ENCODE measurements at places on chromosomes 2 and 18.

GRCh38 chr2:128668946-128669345 is 350.3 kb upstream of the HS6ST1 start:
- DNase-seq = no peak

- peak; percentile 21 for DNase-seq
Observed at GRCh38 chr2:176852667-176853066, 359.9 kb upstream of the HNRNPA3 start.

DNA sequence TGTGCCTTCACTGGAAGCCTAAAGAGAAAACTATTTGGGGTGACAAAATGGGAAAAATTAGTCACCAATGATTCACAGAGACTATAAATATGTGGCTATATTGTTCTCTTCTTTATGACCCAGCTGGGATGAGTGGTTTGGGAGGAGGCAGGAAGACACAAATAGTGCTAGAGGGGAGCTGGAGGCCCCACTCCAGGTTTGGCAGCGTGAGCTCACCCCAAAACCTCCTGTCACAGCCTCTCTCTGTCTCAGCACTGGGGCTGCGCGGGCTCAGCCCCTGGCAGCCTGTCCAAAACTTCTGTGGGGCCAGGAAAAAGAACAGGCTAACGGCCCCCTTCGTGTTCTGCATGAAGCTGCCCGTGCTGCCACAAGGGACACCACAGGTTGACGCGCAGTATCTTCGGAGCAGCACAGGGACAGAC is 73.2 kb upstream of the LCLAT1 start:
- DNase-seq = no peak

DNA sequence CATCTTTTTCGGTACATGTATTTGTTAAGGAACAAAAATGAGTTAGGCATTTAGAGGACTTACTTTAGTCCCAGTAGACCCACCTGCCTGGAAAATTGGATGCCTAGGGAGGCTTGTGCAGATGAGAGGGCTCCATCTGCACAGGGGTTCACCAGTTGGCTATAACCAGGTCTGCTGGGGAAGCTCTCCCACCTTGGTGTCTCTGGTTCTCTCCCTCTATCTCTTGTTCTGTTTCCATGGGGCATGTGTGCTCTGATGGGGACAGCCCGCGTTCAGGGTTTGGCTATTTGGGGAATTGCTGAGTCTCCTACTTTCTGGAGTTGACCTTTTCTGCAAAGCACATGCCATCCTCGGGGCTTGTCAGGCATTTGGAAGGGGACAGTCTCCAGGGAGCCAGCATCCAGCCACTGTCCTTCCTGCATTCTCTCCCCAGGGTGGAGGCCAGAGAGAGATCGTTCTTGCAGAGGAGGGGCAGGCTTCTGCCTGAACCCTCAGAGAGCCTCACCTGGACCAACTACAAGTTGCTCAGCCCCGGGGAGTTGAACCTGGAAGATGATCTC is 157.3 kb downstream of the KLHL29 start:
- DNase-seq = no peak

DNA sequence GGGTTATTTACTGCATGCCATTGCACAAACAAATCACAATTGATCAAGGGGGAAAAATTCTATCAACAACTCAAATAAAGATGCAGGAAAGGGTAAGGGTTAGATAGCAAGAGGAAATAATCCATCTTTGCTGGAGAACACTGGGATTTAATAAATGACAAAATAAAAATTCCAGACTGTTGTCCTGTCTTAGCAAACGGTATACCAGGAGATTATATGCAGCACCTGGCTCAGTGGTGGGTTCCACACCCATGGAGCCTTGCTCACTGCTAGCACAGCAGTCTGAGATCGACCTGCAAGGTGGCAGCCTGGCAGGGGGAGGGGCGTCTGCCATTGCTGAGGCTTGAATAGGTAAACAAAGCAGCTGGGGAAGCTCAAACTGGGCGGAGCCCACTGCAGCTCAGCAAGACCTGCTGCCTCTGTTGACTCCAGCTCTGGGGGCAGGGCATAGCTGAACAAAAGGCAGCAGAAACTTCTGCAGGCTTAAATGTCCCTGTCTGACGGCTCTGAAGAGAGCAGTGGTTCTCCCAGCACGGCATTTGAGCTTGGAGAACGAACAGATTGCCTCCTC is 296.5 kb upstream of the THSD7B start:
- DNase-seq = no peak

- DNase-seq = no peak
Observed at GRCh38 chr2:102141011-102141943, 1.3 kb upstream of the IL1R1 start.

DNA sequence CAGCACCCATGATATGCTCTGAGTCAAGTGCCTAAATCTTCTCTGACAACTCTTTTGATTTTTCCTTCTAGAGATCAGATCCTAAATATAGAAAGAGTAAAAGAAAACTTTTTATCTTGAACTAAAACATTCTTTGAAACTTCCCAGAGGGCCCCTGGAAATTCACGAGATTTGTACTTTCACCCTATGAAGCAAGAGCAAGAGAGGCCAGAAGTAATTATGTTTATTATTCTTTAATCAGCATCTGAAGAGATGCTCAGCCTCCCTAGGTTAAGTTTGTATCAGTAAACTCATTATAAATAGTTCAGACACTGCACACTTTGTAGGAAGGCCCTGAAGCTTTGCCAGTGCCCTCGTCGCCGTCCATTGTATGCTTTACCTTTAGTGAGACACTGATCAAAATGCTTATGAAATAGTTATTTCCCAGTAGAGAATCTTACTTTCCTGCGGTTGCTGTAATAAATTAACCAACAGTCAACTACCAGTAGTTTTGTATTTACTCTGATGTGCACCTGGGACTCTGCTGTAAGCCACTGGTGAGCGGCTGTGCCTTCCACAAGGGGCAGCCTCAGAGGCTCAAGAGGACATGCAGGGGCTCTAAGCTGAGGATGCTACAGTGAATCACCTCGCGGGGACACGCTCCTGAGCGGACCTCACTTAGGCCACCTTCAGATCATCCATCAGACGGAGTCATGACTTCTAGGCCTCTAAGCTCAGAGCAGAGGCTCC is 71.9 kb downstream of the BIN1 start:
- DNase-seq = no peak

GRCh38 chr2:84653302-84653701 is 137.0 kb downstream of the DNAH6 start:
- DNase-seq = no peak

- no peak for DNase-seq
Observed at GRCh38 chr18:72868585-72869225, 918 bp upstream of the NETO1 start.

- DNase-seq = no peak
Observed at GRCh38 chr18:69689121-69689759, 258.4 kb downstream of the CD226 start.

DNA sequence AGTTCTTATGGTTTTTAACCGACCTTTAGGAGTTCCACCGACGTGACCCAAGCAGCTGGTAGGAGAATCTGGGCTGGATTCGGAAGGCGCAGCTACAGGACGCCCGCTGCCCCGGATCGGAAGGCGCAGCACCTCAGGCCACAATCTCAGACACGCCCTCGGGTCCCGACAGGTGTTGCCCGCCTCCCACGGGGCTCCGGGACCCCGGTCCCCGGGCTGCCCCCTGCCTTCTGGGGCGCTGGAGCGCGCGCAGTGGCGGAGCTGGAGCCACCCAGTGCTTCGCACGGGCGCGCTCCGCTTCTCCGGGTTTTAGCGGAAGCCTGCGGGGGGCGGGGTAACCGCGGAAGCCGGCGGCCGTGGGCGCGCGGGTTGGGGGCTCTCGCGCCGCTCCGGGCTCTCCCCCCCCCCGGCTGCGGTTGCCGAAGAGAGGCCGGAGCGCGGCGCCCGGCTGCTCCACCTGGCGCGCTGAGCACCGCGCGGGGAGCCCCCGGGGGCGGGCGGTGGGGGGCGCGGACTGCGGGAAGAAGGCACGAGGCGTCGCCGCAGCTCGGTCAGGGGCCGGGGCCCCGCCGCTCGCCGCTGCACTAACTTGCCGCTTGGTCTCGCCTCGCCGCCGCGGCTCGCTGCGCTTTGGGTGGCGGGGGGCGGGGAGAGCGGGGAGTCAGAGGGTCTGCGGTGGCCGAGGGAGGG is 718.8 kb downstream of the DPP10 start:
- DNase-seq = no peak

DNA sequence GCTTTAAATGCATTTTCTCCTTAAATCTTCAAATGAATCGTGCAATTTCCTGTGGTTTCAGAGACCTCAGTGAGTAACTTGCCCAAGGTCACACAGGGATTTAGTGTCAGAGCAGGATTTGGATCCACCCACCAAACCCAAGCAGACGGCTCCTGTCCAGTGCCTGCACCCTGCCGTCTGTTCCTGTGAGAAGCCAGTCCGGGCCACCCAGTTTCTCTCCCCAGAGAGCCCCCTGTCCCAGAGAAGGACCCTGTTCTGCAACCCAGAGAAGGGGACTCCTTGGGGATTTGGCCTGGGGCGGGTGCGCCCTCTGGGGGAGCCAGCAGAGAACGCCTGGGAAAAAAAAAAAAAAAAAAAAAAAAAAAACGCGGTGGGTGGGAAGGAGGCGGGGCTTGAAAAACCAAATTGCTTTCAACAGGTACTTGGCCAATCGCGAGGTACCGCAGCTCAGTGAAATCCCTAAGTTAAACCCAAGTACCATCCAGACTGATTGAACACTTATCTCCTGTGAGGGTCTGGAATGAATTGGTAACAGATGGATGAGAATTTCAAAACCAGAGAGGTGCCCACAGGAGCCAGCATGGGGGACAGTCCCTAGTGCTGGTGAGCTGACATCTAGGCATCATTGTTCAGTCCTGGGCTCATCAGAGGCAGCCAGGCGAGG is 30.9 kb upstream of the REEP1 start:
- DNase-seq = no peak

DNA sequence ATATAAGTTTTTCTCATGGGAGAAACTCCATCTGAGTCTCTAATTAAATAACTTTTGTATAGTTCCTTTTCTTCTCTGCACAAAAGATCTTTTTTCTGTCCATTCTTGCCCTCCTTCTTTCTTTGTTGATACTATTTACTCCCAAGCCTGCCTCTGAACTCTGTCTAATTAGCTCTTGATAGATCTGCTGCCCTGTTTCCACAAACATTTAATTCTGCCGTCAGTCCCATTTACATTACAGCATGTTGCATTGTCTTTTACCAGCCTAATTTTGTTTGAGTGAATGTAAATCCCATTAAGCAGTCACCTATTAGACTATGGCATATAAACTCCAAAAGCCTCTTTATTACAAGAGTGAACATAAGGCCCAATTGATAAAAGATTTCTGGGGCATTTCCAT is 254.4 kb downstream of the ERBB4 start:
- no peak for DNase-seq

DNA sequence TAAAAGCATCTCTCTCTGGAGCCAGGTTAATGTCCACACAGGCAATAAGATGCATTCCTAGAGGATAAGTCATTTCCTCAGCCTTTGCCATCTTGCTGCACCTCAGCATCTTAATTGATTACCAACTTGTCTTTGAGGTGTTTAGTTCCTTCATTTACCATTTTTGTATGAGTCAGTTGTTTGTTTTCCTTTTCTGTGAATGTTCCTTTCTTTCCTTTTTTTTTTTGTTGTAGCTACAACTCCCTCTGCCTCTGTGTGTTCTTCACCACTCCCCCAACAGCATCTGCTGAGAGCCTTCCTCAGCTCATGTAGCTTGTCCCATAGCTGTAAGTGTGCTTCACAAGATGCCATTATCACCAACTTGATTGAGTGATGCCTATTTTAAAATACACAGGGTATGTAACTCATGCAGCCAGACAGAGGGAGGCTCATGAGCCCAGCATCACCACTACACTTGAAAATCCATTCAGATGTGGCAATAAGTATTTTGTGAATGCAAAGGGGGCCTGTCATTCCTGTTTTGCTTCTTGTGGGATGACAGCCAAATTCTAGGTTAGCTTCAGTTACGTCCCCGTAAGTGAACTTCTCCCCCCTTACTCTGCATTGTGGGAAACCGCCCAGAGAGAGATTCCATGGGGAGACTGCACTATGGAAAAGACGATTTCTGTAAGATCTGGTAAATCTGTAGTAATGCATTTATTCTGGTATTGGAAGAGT is 315.9 kb upstream of the ZEB2 start:
- no peak for DNase-seq

Data from activated gamma-delta T cell treated with anti-CD3 and anti-CD28 coated beads, Interleukin-2, amount 50 U/mL, for 16 hours (primary cell).